Bladder microvascular endothelial cell (primary cell): ENCODE measurements at places on chromosomes 7 and 10. TPM values are rescaled to one million over a fixed set of nuclear protein-coding genes. Genes with fewer than 3 reads are reported as not detected.

Gene STEAP1B
- 11.4 and 25.3 TPM in 2 replicates for total RNA-seq

Gene SNCG
- total RNA-seq, result 111 and 131 TPM in 2 replicates

Gene RAB11FIP2
- 3.7 and 10.4 TPM in 2 replicates for total RNA-seq

Gene DNAH11
- 0.31 and 0.65 TPM in 2 replicates for total RNA-seq
